ENCODE measurements at places on chromosomes 4 and X. TPM values are rescaled to one million over a fixed set of nuclear protein-coding genes. Genes with fewer than 3 reads are reported as not detected.

The CFAP47 gene
- not detected for total RNA-seq

The POU3F4 gene
- total RNA-seq: not detected

The WNK3 gene
- 0.24 TPM for total RNA-seq

The LEF1 gene
- total RNA-seq: 3.4 TPM

The KDR gene
- 3.4 TPM for total RNA-seq

The GRK4 gene
- 0.77 TPM for total RNA-seq

The PTCHD1 gene
- total RNA-seq: 0.15 TPM

The GABRB1 gene
- total RNA-seq: 0.82 TPM

The BEND2 gene
- not detected for total RNA-seq

The TCP11X2 gene
- total RNA-seq: not detected
